Stimulated activated CD4-positive, alpha-beta T cell treated with anti-CD3 and anti-CD28 coated beads, TNF-alpha, amount 100 ng/mL, for 48 hours (primary cell): ENCODE measurements at places on chromosomes 2 and 18.

DNA sequence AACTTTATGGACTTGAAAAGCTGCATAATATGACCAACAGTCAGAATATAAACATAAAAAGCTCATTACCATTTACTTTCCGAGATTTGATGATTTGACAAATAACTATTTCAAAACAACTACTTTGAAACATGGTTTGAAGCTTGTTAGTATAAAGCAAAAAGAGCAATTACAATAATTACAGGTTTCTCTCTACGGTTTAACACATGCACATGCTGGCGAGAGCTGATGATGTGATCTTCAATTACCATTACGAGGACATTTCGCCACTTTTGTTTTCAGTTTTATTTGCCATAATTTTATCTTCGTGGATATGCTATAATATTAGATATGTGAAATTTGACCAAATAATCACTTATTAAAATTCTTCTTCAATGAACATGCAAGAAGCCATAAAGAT lies 270.1 kb downstream of the TCF4 start:
- no peak for DNase-seq

- DNase-seq = no peak
These were observed 150.6 kb upstream of the AGAP1 start for GRCh38 chr2:235343156-235343774.

- no peak for DNase-seq
These were observed 36.7 kb upstream of the CDC42EP3 start for GRCh38 chr2:37708146-37708545.

DNA sequence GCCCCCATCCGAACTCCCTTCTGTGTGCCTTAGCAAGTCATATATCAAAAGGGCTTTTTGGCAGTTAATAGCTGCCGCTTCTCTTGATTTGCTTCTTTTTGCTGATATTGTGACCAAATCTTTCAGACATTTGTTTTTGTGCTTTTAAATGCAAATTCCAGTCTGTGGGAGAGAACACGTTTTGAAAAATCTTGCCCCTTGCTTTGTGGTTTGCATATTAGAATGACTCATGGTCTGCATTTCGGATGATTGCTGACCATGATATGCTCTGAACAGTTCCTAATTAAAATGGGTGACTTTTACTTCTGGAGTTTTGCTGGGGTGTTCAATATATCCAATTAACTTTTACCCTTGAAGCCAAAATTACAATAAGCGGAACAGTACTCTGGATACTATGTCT lies 58.2 kb upstream of the ST6GAL2 start:
- DNase-seq = no peak

DNA sequence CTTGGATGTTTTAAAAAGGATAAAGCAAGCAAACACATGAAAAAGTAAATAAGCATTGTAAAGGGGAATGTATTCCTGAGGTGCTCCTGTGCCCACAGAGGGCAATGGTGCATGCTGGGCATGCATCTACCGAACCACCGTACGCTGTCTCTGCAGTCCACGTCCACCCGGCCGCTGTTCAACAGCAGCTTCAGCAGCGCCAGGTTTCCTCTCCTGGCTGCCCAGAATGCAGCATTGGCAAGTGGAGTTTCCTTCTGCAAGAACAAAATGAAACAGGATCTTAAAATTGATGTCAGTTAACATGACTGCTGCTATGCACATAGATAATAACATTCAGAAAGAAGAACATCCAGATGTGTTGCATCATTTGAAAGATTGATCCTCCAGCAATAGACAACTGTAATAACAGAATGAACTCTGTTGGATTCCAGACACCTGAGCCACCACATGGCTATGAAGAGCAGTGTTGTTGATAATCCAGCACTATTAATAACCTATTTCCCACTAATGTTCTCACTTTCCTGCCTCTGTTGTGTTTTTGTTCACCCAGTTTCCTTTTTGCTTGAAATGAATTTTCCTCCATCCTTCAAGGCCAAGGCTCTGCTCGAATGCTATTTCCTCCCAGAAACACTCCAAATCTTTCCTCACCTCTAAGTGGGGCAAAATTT lies 13.6 kb downstream of the ANKRD29 start:
- no peak for DNase-seq
